Stimulated activated CD4-positive, alpha-beta T cell treated with anti-CD3 and anti-CD28 coated beads, Interleukin-1b, Interleukin-23, amount 100 ng/mL, for 48 hours (primary cell): ENCODE measurements at places on chromosomes 3 and 15.

GRCh38 chr3:143482106-143483088 lies 362.8 kb downstream of the CHST2 start:
- no peak for DNase-seq

GRCh38 chr15:41928637-41929620 lies 35.1 kb upstream of the SPTBN5 start:
- DNase-seq: no peak

- no peak for DNase-seq
Observed at GRCh38 chr3:132983143-132983770, 54.9 kb upstream of the TMEM108 start.

DNA sequence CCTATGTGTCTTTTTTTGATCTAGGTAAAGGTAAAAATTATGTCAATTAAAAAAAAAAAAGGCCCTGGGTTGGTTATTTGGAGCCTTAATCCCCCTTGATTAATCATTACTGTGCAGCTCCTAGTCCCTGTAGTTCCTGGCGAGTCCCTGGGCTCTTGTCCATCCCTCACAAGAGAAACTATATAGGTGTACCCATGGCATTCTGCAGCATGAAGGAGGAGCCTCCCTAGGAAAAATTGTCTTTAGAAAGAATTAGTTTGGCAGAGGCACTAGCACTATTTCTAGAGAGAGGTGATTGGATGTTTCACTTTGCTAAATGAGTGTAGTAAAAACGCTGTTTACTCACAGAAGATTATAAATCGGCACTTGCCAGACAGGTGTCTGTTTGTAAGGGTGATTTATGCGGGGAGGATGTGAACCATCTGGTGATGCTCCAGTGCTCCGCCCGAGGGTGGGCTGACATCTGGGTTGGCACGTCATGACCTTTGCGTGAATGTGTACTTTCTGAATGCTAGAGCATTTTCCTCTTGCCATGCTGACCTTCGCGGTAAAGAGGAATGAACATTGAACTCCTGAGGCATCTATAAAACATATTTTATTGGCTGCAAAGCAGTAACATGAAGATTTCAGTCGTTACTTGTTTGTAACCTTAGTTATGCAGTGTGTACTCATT lies 12.6 kb downstream of the PLCL2 start:
- peak; percentile 48 for DNase-seq

DNA sequence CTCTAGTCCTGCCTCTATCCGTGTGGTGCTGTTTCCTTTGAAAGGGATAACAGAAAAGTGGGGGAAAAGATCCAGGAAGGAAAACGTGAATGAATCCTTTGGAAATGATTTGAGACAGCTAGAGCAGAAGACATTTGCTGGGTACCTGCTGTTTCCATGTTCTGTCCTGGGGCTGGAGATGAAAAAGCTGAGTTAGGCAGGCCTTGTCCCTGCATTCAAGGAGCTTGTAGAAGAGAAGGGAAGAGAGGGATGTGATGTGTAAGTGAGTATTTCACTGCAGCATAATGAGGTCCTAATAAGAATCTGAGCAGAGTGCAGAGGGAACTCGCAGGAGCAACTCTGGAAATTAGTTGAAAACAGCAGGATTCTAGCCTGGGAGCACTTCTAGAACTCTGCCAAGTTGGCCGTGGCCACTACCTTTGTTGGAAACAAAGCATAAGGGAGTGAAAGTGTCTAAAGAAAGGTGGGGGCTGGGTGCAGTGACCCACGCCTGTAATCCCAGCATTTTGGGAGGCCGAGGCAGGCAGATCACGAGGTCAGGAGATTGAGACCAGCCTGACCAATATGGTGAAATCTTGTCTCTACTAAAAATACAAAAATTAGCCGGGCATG lies 13.8 kb upstream of the SEMA4B start:
- no peak for DNase-seq

GRCh38 chr15:25249236-25250010 lies 189.4 kb downstream of the UBE3A start:
- no peak for DNase-seq

GRCh38 chr15:57726411-57726810 lies 19.9 kb downstream of the POLR2M start:
- DNase-seq: no peak

DNA sequence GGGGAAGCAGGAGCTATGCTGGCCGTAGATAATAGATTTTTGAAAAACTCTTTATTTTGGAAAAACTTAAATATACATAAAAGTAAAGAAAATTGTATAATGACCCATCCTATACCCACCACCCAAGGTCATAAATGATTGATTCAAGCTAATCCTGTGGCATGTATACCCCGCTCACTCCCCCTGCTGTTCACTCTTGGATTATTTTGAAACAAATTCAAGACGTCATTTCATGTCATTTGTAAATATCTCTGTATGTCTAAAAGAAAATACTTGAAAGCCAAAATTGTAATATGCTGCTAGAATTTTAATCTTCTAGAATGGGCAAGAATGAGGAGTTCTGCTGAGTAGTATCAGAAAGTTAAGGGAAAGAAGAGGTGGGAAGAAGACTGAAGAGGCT lies 241.7 kb downstream of the FEZF2 start:
- DNase-seq: no peak
